GM23248 (cell line): ENCODE measurements at places on chromosomes 2 and 18. TPM values are rescaled to one million over a fixed set of nuclear protein-coding genes. Genes with fewer than 3 reads are reported as not detected.

- H3K4me3 ChIP-seq, result no peak overlapping the region
- H3K36me3 ChIP-seq, result no peaks in the 10 kb centered on the region
- no peak overlapping the region for H3K27ac ChIP-seq
Measured at GRCh38 chr2:241797441-241798080, 11.4 kb upstream of the NEU4 start.

DNA sequence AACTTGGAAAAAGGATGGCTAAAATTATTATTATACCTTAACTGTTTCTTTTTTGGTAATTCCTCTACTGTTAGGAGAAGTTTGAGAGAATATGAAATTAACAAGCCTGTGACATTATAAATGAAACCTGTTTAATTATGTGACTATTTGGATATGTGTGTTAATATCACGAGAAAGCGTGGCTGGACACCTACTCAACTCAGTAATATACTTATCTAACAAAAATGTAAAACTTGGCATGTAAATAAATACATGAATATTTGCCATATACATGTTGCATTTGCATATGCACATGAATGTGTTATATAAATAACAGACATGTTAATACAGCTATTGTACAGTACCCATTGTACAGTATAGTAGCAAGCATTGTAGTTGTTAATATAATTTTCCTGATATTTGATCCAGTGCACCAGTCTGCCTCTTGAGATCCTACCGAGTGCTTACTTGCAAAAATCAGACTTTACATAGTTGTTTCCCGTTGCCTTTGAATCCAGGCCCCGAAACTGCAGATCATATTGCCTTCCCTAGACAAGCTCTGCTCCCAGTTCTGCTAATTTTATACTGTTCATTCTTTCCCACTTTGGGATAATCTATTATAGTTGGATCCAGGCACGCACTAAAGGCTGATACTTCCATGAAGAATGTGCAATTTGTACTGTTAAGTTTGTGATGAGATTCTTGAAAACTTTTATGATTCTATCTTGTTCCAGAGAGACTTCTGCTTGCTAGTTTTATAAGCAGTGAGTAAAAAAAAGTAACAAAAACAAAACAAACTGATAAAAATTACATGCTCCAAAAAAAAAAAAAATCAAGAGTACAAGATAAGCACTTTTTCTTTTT lies 395.6 kb downstream of the ARHGAP15 start:
- no peak overlapping the region for H3K4me3 ChIP-seq
- H3K27me3 ChIP-seq, result no peaks in the 10 kb centered on the region
- no peaks in the 10 kb centered on the region for H3K36me3 ChIP-seq
- no peak overlapping the region for H3K27ac ChIP-seq
- H3K4me1 ChIP-seq, result peaks cover 25% of the 10 kb centered on the region

GRCh38 chr2:150472511-150472899 lies 15.0 kb downstream of the RND3 start:
- peaks cover 98% of the 10 kb centered on the region for H3K4me1 ChIP-seq
- H3K4me3 ChIP-seq, result 0 out of 2 replicates have a peak overlapping the region, but pooled peaks have one; percentile 16
- peak; percentile 93 for DNase-seq
- H3K27ac ChIP-seq, result peak overlapping the region; percentile 95

NYAP2 gene
- total RNA-seq, result not detected in 2 replicates

POTEC gene
- total RNA-seq, result not detected in 2 replicates
